ENCODE measurements at places on chromosomes 5 and 9. TPM values are rescaled to one million over a fixed set of nuclear protein-coding genes. Genes with fewer than 3 reads are reported as not detected.

ARSI gene
- 5.4 TPM for total RNA-seq

KIF4B gene
- not detected for total RNA-seq

RELL2 gene
- total RNA-seq, result 2.7 TPM

CNTFR gene
- total RNA-seq, result not detected

EPB41L4B gene
- 3.3 TPM for total RNA-seq

ABO gene
- total RNA-seq, result not detected

PGM5 gene
- 33.5 TPM for total RNA-seq

PCDHA11 gene
- total RNA-seq, result 0.28 TPM

Data from regular cardiac myocyte (primary cell).